ENCODE measurements at places on chromosomes 6 and 20.

- no peak for DNase-seq
These were observed 683.0 kb upstream of the MANEA start for GRCh38 chr6:94894300-94894699.

DNA sequence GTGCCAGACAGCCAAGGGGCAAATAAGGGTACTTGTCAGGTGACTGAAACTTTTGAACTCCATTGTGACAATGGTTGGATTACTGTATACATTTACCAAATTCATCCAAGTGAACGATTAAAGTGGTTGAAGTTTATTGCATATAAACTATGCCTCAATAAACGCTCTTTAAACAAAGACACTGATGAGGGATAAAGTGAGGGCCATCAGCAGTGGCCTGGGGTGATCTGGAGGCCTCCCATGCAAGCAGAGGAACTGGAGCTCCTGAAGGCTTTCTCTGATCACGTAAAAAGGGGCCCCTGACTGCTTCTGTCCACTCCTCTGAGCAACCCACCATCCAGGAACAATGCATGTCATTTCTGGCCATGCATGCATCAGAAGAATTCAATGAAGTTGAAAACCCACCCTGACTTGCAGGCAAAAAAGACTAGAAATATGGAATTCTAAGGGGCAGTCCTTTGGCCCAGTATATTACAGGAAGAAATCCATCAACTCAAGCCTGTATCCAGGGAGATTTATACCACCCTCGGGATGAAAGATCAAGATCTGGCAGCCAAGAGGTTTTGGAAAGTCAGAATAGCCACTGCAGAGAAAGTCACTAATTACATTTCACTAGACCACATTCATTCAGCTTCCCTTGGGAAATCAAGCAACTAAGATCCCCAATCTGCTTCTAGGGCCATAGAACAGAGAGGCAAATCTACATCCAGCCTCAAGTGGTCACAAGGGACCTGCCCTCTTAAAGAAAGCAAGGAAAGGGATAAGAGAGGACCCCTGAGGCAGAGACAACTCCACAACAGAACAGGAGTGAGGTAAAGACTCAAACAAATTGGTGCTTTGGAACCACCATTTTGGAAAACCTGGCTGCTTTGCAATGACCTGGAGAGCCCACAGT, 31.7 kb upstream of the RAB22A start:
- DNase-seq = no peak

DNA sequence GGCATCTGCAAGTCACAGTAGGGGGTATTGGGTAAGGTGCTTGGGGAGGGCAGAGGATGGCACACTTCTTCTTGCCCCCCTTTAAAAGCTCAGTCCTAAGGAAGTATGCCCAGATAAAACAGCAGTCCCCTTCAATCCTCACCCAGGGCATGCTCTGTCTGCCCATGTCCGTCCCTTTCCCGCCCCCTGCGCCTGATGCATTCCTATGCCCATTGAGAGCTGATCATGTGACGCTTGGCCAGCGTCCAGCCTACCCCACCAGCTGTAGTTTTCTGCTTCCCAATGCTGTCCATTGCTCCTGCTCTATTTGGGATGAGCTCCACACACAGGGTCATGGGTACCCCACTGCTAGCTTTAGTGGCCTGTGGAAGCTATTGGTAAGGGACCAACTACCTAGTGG, 8.3 kb downstream of the SIGLEC1 start:
- no peak for DNase-seq

- DNase-seq = no peak
These were observed 10.2 kb upstream of the SRPK1 start for GRCh38 chr6:35931120-35931561.

DNA sequence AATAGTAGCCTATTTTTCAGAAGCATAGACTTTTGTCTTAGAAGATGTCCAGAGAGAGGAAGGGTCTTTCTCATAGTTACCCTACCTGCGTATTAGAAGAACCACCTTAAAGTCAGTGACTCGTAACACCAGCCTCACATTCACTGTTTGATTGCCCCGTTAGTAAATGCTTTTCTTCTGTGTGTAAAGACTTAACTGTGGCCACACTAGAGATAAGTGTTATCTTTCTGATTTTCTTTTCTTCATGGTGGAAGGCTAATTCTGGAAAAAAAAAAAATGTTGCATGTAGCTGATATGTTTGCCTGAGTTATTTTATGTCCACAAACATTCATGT, 83.9 kb downstream of the SAMD3 start:
- no peak for DNase-seq

DNA sequence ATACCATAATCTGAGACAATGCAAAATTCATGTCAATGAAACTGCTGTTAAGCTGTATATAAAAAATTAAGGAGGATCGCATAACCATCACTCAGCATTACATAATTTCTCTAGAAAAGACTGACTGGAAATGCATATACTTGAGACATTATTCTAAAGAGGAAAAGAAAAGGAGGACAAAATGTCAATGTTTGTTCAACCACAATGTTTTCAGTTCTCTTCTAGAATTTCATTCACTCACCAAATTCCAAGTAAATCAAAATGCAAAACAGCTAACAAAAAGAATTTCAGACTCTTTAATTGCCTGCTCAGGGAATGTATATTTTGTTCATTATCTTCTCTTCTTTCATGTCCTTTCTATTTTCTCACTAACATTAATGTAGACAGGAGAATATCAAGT, 106.2 kb upstream of the CCDC28A start:
- DNase-seq = no peak

DNA sequence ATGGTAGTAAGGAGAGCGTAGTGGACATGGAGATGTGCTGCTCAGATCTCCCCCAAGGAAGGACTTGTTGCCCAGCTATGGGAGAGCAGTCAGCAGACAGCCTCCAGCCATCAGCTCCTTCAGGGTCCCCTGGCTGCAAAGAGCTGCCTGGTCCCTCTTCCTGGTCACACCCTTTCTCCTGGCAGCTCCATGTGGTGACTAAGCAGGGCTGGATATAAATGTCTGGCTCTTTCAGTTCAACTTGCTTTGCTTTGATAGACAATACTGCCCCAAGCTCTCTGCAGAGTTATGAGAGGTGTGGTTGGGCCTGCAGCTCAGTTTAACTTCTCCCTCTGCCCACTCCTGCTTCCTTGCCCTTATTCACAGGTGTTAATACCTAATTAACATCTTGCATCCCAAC, 64.1 kb upstream of the DDR1 start:
- DNase-seq = no peak

GRCh38 chr6:23316131-23316530, 746.8 kb downstream of the HDGFL1 start:
- DNase-seq = no peak

GRCh38 chr6:622462-622861, 34.4 kb downstream of the HUS1B start:
- DNase-seq = no peak

- no peak for DNase-seq
These were observed 98.1 kb upstream of the TNFAIP3 start for GRCh38 chr6:137768935-137769334.

DNA sequence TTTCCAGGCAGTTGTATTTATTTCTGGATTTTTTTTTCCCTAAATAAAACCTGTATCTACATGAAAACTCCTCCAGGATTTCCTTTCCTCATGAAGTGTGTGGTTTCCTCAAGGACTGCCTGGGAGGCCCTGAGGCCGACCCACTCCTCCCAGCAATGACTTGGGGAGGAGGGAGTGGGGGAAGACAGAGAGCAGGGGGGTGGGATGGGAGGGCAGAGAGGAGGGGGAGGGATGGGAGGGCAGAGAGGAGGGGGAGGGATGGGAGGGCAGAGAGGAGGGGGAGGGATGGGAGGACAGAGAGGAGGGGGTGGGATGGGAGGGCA, 161.8 kb upstream of the AGPAT4 start:
- no peak for DNase-seq

DNA sequence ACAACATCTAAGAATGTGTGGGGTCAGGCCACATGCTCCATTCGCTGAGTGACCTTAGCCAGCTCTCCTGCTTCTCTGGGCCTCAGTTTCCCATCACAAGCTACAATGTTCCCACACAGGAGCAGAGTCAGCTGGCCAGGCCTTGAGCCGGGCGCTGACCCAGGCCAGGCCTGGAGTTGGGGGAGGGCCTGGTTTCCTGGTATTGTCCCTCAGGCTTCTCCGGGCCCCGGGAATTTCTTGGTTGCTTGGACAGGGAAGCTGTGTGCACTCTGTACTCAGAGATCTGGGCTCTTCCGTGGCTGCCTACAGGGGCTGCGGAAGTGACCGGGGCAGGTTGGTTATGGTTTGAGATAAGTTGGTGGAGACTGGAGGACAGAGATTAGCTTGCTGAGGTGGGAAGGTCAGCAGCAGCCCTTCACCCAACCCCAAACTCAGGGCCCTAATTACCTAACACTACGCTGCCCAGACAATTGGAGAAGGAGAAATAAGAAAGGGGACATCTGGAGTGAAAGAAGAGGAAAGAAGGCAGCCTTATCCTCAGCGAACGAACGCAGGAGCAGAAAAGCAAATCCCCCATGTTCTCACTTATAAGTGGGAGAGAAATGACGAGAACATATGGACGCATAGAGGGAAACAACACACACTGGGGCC, 6.2 kb downstream of the TGM2 start:
- no peak for DNase-seq

DNA sequence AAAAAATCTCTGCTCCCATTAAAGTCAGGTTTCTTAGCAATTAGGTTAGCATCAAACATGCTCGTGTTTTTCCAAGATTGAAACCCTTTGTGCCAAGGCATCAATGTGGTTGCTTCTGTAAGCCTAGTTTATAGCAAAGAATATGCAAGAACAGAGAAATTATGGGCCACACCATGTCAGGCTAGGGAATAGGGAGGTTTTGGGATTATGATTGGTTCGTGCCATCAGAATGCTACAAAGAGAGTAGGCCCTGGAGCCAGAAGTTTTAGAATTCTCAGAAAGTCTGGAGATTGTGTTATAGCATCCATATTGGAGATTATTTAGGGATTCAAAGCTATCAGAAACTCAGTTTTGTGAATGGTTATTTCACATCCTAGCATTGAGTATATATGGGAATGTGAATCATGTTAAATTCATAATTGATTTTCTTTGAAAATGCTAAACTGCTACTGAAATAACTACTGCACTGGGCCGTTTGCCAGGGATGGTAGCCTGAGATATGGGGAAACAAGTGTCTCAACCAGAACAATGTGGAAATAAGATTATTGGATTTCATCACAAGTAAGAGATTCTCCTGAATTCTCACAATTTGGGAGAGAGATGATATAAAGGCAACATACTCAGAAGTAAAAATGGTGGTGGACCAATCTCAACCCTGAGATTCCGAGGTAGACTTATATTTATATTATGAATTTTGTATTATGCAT, 45.3 kb downstream of the ZNF292 start:
- no peak for DNase-seq

- no peak for DNase-seq
These were observed 48.1 kb upstream of the BMP2 start for GRCh38 chr20:6719369-6719721.

DNA sequence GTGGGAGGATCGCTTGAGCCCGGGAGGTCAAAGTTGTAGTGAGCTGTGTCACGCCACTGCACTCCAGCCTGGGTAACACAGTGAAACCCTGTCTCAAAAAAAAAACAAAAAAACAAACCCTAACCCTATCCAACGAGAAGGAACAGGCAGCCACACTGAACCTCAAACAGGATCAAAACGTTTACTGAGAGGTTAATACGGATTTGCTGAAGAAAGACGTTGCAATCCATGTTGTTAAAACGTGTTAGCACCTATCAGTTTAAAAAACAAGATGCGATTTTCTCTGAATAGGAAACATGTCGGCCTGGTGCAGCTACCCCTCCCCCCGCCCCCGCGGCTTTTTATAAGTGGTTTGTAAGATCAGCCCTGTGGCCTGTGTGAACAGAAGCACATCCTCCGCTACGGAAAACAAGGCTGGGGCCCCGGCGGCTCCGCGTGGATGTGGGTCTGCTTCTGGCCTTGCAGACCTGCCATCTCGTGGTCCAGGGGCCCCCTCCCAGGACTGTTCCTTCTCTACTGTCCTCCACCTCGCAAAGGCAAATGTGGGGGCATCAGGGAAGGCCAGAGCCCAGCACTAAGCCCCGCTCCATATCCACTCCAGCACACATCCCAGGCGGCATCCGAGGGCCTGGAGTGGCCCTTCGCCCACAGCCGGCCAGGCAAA, 11.4 kb downstream of the SLC2A4RG start:
- peak; percentile 62 for DNase-seq

- no peak for DNase-seq
These were observed 64.6 kb upstream of the PRND start for GRCh38 chr20:4657096-4657495.

GRCh38 chr20:1108437-1108920, 9.9 kb upstream of the PSMF1 start:
- peak; percentile 68 for DNase-seq

GRCh38 chr6:75932067-75932466, 140.4 kb downstream of the IMPG1 start:
- DNase-seq = no peak

- no peak for DNase-seq
These were observed 10.5 kb downstream of the PLN start for GRCh38 chr6:118558464-118559217.

- no peak for DNase-seq
These were observed 9.0 kb upstream of the EXOC2 start for GRCh38 chr6:701700-702479.

DNA sequence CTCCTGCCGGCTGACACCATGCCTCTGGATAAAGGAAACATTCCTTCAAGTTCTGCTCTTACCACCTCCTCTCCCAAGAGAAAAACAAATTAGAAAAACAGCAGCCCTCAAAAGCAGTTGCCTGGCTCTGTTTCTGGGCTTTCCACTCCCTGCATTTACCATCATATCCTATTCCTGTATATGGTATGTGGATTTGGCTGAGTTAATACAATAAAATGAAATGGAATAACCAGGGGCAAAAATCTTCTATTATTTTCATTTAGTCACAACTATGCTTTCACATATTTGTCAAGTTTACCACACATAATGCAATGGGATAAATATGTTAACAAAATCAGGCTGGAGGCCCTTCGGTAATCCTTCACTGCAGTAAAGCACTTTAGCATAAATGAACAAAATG, 34.3 kb downstream of the COL12A1 start:
- no peak for DNase-seq

DNA sequence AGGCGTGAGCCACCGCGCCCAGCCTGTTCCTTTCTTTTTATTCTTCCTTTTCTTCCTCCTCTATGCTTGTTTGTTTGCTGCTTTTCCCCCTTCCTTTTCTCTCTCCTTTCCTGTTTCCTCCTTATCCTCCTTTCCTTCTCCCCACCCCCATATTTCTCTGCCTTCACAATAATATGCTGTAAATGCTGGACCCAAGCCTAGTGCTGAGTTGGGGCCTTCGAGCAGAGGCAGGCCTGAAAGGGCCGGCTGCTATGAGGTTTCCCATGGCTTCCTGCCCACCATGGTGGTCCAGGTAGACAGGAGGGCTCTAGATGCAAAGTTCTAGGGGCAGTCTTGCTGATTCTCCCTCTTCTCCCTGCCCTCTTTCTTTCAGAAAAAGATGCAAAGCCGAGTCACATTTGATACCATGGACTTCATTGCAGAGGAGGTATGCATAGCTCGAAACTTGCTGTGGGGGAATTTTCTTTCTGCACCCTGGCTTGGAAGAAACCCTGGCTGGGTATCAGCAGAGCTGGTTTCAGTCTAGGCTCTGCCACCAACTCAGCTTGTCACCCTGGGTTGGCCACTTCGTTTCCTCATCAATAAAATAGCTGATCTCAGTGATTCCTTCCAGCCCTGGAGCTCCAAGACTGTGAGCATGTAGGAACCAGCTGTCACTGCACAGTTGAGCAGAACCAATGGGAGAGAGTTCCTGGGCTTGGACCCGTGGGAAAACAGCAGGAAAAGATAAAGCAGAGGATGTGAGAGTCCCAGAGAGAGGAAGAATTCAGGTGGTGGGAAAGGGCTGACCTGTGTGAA, 7.4 kb downstream of the CNBD2 start:
- no peak for DNase-seq

GRCh38 chr6:55960344-55960743, 85.0 kb upstream of the BMP5 start:
- no peak for DNase-seq

Measured in stimulated activated CD4-positive, alpha-beta T cell treated with anti-CD3 and anti-CD28 coated beads, Interleukin-2, amount 100 ng/mL, for 24 hours (primary cell).